ENCODE measurements at places on chromosomes 2 and 18.

- DNase-seq, result peak; percentile 41
Observed at GRCh38 chr18:24530630-24531111, 70.2 kb downstream of the HRH4 start.

- DNase-seq, result peak; percentile 93
Observed at GRCh38 chr2:2846332-2847208, 515.5 kb upstream of the MYT1L start.

DNA sequence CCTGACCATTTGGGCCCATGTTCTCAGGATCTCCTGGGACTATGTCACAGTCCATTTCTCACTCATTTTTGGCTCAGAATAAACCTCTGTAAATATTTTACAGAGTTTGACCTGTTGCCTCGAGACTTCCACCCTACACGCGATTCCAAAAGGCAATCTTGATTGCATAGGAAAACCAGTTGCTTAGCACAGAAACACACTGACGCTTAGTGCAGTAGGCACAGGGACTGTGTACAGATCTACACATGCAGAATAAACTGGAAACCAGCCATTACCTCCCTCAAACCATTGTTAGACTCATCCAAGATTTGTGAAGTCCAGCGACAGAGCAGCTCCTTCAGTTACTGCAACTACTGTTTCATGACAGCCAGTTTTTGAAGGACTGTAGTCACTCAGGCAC lies 73.0 kb downstream of the NCKAP5 start:
- no peak for DNase-seq

DNA sequence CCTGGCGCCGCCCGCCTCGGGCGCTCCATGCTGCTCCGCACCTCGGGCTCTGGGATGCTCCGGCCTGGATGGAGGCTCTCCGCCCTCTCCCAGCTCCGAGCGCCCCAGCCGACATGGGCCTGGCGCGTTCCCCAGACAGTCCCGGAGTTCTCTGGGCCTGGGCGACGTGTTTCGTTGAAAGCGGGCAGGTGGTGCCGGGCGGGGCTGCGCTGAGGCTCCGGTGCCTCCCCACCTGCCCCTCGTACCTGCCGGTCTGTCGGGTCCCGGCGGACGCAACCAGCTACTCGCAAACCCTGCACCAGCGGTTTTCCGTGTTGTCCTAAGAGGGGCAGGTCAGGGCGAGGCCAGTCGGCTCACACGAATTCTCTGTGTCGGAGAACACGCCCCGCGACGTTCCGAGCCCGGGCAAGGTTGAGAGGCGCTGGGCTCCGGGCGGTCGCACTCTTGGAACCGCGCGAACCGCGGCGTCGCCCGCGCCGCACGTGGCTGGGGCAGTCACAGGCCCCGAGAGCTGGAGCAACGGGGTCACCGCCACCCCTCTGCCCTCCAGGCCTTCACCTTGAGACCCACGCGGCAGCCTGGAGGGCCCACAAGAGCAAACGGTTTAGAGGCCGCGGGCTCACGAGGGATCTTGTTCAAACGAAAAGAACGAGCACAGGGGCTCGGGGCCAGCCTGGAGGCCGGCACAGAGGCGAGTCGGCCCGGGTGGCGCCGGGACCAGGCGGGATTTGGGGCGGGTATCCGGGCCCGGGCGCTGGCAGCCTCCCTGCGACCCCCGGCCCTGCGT lies 4.2 kb upstream of the SIX2 start:
- no peak for DNase-seq

DNA sequence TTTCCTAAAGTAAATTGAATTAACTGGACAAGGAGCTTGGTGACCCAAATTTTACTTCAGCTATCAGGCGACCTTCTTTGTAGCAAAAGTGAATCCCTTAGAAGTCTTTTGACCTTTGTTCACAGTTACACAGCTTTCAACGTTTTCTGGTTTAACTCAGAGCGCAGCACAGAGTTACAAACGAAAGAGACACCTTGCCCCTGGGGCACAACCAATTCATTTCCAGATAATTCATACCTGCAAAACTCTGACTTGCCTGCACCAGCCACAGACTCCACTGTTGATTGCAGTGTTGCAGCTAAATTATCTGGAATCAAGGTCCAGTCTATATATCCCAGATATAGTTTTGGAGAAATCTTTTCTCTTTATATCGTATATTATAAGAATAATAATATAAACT lies 358.6 kb upstream of the VWC2L start:
- no peak for DNase-seq

GRCh38 chr2:174145827-174146226 lies 102.5 kb downstream of the OLA1 start:
- DNase-seq, result no peak

GRCh38 chr2:42092084-42092996 lies 44.5 kb downstream of the PKDCC start:
- no peak for DNase-seq

DNA sequence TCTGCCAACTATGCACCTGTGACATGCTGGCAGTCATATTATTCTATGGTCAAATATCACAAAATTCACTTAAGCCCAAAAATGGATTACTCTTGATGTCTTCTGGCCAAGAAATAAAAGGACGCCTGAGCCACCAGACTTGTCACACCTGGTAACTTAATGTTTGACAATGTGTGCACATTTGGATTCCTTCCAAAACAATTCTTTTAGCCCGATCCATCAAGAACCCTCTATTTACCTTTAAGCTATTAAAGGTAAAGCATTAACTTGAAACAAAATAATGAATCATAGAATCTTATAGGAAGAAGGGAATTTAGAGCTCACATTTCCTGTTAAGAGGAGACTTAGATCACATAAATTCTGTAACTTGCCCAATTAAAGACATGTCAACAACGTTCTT lies 46.5 kb upstream of the NFU1 start:
- DNase-seq, result peak; percentile 92

DNA sequence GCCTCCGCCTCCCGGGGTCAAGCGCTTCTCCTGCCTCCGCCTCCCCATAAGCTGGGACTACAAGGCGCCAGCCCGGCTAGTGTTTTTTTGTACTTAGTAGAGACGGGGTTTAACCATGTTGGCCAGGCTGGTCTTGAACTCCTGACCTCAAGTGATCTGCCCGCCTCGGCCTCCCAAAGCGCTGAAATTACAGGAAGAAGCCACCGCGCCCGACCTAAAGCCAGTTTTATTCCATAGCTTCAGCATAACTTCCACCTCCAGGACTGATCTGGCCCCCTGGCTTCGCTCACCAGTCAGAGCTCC lies 783 bp upstream of the TXNL4A start:
- no peak for DNase-seq

DNA sequence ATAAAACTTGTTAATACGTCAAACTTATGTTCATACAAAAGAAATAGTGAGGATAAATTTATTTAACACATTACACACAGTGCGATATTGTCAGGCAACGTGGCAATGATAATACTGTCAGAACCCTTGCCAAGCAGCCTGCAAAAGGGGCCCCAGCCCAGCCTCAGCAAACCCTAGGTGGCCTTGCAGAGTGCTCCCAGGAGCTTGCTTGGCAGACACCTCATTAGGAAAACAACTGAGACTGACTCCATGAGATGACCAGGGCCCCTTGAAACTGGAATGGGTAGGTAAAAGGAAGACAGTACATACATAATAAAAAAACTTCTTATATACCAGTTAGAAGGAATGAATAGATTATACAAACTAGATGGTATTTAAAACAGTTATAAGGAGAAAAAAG lies 136.6 kb upstream of the EPC2 start:
- DNase-seq, result no peak

GRCh38 chr2:10045561-10046355 lies 2.4 kb downstream of the KLF11 start:
- no peak for DNase-seq

DNA sequence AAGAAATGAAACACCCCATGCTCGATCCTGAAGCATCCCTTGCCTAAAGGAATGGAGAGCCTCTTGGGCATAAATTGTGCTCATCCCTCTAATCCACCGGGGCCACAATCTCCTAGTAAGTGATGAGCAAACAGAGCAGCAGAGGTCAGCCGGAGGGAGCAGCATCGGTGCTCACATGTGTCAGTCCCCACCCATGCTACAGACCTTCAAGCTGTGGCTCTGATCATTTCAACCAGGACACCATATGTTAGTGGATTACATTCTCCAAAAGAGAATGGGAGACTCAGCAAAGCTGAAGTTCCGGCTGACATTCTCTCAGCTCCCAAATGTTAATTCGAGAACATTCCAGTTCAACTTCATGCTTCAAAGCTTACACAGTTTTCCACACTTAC lies 75.6 kb downstream of the AAK1 start:
- no peak for DNase-seq

DNA sequence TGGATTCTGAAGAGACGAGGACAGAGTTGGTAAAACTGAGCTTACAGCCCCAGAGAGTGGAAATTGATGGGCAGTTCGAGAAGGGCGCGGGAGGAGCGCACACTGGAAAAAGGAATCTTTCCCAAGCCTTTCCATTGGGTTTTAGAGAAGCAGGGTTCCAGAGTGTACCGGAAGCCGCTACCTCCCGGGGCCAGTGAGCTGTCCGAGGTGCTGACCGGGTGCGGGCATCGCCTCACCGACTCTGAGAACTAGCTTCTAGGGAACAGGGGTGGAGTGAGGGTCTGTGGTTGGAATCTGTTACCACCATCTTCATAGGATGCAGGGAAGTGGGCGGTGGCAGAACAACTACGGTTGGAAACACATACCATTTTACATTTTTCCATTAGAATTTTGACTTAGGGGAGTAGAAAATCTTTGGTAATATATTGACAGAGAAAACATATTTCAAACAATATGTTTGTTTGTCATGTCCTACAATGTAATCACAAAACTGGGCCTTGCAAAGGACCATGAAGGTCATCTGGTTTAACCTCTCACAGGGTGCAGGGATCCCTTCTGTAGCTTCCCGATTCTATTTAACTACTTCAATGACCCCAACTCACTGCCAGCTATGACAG lies 724 bp downstream of the NMS start:
- DNase-seq, result no peak

GRCh38 chr2:134900151-134900550 lies 18.5 kb upstream of the CCNT2 start:
- DNase-seq, result no peak

DNA sequence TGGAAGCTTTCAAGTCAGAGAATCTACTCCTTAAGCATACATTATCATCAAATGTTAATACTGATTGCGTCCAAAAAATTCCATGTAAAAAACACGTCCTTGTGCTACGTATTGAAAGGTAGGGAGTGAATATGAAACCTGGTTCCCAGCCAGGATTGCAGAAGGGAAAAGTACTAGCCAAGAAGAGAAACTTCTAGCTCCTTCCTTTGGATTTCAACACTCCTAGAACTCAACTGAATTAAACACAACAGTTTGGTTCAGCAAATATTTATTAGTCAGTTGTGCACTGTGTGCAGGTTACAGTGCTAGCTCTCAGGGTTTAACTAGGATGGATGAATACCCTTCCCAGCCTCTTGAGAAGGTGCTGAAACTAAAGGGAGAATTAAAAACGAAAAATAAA lies 33.9 kb upstream of the FHL2 start:
- DNase-seq, result no peak

GRCh38 chr2:32788114-32788513 lies 158.6 kb upstream of the LTBP1 start:
- DNase-seq, result no peak

DNA sequence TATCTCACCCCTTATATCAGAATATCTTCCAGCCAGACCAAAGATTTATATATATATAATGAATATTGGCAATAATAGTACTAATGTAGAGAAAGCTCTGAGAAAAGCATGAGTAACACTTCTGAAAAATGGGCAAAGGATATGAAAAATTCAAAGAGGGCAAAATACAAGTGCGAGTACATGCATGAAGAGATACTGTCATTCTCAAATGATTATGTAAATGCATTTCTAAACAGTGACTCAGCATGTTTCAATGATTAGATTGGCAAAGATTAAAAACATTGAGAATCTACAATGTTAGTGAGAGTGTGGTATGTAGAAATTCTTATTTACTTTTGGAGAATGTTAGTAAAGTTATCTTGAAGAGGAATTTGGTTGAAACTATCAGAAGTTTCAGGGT lies 118.3 kb upstream of the NEDD4L start:
- DNase-seq, result no peak

DNA sequence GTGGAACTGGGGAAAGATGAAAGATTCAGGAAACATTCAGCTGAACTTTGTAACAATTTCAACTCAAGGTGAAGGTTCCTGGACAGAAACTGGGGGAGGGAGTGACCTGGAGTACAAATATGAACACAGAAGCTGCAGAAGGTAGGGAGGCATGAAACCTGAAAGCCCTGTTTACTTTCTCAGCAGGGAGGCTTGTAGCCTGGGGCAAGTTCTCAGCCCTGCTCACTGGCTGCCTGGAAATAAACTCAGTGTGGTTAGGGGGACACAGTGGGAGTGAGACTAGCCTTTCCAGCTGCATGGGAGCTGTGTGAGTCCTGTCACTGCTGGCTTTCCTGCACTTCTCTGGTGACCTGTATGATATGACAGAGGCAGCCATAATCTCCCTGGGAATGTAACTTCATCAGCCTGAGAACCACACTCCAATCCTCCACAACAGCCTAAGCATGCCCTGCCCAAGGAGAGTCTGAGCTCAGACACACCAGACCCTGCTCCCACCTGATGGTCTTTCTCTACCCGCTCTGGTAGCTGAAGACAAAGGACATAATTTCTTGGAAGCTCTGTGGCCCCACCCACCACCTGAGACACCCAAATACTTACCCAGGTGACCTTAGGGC lies 77.0 kb downstream of the ZSWIM2 start:
- DNase-seq, result no peak

GRCh38 chr2:190412966-190413365 lies 4.8 kb downstream of the MFSD6 start:
- DNase-seq, result no peak

DNA sequence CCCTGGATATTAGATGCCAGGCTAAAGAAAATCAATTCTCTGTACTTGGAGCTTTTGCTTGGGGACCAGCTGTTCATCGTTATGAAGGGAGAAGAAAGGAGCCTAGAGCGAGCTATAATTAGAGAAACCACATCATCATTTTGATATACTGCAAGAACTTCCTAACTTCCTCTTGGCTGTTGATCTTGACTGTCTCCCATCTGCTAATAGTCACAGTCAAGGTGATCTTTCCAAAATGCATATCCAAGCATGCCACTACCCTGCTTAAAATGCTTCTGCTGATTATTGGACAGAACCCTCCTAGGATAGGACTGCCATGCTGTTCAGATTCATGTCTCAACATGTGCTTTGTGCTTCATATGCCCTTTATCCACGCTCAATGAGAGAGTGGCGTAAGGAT lies 54.8 kb downstream of the RAPGEF4 start:
- DNase-seq, result no peak

DNA sequence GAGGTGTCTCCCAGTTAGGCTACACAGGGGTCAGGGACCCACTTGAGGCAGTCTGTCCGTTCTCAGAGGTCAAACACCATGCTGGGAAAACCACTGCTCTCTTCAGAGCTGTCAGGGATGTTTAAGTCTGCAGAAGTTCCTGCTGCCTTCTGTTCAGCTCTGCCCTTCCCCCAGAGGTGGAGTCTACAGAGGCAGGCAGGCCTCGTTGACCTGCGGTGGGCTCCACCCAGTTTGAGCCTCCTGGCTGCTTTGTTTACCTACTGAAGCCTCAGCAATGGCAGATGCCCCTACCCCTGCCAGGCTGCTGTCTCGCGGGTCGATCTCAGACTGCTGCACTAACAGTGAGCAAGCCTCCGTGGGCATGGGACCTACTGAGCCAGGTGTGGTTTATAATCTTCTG lies 346.3 kb downstream of the CELF4 start:
- DNase-seq, result no peak

Data from NCI-H774 (cell line).